ENCODE measurements at places on chromosomes 5 and 9. TPM values are rescaled to one million over a fixed set of nuclear protein-coding genes. Genes with fewer than 3 reads are reported as not detected.

Gene UBLCP1
- 38.6 TPM for total RNA-seq

Gene GLDC
- not detected for total RNA-seq

DNA sequence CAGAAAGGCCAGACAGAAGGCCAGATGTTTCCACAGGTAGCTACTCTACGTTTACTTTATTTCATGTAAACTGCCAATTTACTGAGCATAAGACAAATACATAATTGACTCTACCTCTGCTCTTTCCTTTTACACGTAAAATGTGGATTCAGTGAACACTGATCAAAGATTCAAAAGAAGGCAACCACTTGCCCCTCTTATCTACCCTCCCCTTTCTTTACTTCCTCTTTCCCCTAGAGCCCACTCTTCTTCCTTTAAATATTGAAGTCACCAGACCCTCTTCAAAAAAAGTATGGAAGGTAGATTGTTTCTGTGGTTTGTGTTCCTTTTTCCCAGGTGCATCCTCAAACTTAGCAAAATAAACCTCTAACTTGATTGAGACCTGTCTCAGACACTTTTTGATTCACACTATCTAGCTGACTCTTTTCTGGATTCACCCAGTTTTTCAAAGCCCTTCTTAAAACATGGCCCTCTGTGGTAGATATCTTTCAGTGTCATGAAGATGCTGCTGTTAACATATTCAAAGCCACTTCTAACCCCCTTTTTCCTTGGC, 6.7 kb downstream of the FAM114A2 start:
- no peak for DNase-seq

Gene AGXT2
- not detected for total RNA-seq

DNA sequence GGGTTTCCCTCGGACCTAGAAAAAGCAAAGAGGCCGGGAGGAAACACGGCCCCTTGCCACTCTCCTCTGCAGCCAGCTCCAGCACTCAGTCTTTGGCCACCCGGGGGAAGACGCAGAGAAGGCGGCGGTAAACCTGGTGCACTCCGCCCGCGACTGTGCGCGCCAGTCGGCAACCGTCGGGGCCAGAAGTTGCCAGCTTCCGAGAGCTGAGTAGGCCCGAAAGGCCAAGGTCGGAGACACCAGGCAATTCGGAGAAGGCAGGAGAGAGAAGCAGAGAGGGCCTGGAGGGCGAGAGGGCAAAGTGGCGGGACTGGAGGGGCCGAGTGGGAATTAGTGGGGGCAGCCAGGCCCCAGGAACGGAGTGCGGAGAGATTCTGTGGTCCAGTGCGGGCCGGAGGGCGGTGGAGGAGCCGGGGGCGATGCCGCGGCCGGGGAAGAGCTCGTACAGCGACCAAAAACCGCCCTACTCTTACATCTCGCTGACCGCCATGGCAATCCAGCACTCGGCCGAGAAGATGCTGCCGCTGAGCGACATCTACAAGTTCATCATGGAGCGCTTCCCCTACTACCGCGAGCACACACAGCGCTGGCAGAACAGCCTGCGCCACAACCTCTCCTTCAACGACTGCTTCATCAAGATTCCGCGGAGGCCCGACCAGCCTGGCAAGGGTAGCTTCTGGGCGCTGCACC, at the start of gene FOXB2:
FOXB2 (plus strand) TSS at position 420 of the 690 bp plus-strand sequence; CDS start at position 420, 0 bp downstream.
- no peak for DNase-seq

DNA sequence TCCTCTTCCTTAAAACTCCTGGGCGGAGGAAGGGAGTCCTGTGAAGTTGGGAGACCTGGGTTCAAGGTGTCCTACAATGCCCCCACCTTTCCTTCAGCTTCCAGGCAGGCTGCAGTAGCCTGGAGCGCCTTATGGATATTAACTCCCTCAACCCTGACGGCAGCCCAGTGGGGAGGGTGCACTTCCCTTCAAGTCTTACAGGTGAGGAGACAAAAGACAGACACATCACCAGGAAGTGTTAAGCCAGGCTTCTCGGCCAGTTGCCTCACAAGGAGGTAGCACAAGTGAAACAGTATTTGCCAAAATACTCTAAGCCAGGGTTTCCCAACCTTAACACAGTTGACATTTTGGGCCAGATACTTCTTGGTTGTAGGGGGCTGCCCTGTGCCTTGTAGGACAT, 4.2 kb downstream of the TRIM7 start:
- DNase-seq: no peak

DNA sequence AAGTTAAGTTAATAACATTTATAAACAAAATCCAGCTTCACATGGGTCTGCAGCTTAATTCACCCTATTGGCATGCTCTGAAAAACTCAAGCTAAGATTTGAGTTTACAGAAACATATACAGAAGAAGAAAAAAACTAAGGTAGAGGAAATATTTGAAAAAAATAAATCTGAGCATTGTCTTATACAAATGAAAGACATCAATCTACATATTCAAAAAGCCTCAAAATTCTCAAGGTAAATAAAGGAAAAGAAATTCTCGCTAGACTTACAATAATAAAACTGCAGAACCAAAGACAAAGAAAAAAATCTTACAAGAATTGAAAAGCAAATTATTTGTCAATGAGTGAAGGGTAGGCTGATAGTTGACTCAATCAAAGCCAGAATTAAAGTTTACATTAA, 493.4 kb downstream of the CETN3 start:
- no peak for DNase-seq

DNA sequence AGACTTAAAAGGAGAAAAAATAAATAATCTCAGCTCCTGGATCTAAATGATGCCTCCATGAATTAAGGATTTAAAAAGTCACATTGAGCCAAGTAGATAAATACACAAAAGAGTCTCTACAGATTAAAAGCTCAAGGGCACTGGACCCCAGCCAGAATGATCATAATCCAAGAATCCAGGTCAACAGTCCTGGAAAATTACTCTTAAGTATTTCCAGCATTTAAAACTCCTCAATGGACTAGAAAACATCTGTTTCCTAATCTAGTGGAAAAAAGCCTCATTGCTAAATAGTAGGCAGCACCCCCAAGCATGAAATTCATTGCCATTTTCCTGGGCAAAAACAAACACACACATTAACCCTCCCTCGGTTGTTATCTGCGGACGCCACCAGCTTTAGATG, 96.8 kb downstream of the FRMD3 start:
- DNase-seq: no peak

Gene RNF224
- not detected for total RNA-seq

GRCh38 chr9:111118256-111118948, 80.1 kb upstream of the LPAR1 start:
- DNase-seq: no peak

DNA sequence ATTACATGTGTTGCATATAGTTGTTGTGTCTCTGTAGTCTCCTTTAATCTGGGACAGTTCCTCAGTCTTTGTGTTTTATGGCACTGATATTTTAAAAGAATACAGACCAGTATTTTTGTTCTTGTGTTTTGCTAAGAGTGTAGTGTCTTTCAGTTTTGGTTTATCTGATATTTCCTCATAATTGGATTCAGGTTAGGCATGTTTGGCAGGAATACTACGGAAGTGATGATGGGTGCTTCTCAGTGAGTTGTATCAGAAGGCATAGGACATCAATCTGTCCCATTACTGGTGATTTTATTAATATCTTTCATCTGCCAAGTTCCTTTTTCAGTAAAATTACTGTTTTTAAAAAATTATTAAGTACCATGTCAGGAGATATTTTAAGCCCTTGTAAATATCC, 212.9 kb downstream of the ARHGEF28 start:
- no peak for DNase-seq

Gene TPPP
- total RNA-seq: 0.85 TPM

DNA sequence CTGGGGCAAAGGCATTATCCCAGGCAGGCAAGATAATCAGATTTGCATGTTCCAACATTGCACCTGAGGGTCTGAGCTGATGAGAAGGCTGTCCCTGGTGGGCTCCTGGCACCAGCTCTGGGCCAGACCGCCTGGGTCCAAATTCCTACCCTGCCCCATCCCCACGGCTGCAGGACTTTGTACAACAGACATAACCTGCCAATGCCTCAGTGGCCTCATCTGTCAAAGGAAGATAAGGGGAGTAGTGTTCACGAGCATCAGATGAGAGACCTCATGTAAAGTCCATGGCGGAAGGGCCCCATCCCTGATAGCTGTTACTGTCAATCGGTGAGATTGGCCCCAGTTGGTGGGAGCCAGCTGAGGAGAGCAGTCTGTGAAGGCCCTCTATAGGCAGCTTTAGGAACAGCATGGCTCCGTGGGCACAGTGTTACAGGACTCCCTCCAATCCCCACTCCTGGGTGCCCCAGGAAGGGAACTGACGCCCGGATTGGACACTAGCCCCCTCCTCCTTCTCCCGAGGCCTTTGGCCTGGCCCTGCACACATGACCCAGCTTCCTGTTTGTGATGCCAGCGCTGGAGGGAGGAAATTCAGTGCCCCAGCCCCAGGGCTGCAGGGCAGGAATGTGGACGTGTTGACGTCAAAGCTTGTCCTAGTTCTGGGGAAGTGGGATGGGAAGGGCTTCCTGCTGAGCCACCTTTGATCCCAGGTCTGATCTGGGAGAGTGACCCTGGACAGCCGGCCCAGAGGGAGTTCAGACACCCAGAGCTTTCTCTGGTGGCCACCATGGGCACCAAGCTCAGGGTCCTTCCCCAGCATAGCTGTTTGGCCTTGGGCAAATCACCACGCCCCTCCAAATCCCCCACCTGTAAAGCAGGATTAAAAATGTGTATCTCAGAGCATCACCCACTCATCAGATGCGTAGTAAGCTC, 56.2 kb downstream of the DUSP1 start:
- DNase-seq: peak; percentile 53

DNA sequence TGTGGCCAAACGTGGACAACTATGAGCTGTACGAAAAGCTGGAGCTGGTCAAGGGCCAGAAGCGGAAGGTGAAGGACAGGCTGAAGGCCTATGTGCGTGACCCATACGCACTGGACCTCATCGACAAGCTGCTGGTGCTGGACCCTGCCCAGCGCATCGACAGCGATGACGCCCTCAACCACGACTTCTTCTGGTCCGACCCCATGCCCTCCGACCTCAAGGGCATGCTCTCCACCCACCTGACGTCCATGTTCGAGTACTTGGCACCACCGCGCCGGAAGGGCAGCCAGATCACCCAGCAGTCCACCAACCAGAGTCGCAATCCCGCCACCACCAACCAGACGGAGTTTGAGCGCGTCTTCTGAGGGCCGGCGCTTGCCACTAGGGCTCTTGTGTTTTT, 3.3 kb downstream of the CDK9 start:
- no peak for DNase-seq

DNA sequence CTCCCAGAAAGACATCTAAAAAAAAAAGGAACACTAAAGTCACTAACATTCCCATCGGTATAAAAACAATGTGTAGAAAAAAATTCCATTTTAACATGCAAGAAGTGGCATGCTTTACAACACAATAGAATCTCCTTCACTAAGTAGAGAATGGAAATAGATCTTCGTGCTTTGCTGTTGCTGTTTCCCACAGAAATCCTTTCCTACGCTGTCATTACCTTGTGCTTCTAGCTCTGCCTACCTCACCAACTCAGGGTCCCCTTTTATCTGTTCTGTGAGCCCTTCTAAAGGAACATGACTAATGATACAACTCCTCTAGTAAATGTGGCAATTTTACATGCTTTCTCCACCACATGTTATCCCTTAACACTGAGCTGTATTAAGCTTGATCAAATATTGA, 202.9 kb downstream of the MCTP1 start:
- peak; percentile 26 for DNase-seq

DNA sequence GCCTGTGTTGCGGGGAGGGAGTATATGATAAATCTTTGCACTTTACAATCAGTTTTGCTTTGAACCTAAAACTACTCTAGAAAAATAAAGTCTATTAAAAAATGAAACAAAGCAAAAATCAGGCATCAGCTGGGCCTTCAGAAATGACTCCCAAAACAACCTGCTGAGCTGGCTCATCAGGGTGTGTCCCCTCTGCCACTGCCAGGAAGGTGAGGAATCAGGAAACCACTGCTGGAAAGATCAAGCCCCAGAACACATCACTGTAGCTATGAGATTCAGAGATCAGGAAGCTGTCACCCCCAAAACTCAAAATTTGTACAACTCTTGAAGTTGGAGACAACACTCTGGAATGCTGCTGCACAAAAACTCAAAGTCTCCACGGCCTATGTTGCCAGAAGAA, 40.5 kb upstream of the TBCA start:
- no peak for DNase-seq

- DNase-seq: no peak
Observed at GRCh38 chr5:125600559-125600958, 822.6 kb upstream of the GRAMD2B start.

DNA sequence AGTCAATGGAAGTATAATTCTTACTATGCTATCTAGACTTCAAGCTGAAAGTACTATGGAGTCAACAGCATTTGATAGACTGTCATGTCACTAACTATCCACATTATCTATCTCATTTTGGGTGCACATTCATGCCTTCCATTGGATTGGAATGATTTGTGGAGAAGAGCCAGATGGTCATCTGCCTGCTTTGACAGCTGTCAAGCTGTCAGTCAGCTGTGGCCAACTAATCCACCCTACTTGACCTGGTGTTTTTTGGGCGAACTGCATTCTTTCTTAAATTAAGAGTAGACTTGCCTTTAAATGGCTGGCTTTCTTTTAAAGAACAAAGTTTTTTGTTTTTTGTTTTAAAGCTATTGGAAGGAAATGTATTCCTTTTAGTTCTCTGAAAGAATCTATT, 151.5 kb downstream of the DCP2 start:
- no peak for DNase-seq

DNA sequence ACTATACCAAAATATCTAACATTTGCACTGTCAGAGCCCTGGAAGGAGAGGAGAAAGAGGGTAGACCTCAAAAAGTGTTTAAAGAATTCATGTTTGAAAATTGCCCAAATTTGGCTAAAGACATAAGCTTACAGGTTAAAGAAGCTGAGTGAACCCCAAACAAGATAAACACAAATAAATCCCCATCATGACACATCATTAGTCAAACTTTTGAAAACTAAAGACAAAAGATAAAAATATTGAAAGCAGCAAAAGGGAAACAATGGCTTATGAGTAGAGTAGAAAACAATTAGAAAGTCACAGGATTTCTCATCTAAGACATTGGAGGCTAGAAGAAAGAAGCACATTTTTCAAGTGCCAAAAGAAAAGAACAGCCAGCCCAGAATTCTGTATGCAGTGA, 6.1 kb upstream of the UBLCP1 start:
- no peak for DNase-seq

Gene PTCD2
- total RNA-seq: 15.4 TPM

Gene GABRA1
- total RNA-seq: 2.4 TPM

DNA sequence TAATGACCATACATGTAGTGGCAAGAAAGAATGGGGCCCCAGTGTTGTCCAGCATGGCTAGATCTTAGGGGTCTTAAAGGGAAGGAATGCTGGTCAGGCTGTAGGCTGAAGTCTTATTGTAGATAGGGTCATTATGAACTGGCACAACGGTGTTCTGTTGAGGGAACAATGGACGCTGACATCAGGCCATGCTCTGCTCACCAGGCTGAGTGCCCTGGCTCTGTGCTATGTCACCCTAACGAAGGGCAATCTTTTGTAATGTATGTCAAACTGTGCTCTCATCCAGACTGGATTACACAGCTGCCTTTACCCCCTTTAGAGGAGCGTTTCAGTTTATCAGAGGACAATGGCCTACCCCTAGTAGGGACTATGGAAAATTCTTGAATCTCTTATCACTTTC, 14.6 kb upstream of the ZNF608 start:
- DNase-seq: no peak

GRCh38 chr5:76728965-76729364, 13.0 kb downstream of the F2R start:
- DNase-seq: no peak
